ENCODE measurements at places on chromosomes 7 and 10.

GRCh38 chr10:44335330-44336021 lies 49.4 kb downstream of the CXCL12 start:
- DNase-seq: no peak

DNA sequence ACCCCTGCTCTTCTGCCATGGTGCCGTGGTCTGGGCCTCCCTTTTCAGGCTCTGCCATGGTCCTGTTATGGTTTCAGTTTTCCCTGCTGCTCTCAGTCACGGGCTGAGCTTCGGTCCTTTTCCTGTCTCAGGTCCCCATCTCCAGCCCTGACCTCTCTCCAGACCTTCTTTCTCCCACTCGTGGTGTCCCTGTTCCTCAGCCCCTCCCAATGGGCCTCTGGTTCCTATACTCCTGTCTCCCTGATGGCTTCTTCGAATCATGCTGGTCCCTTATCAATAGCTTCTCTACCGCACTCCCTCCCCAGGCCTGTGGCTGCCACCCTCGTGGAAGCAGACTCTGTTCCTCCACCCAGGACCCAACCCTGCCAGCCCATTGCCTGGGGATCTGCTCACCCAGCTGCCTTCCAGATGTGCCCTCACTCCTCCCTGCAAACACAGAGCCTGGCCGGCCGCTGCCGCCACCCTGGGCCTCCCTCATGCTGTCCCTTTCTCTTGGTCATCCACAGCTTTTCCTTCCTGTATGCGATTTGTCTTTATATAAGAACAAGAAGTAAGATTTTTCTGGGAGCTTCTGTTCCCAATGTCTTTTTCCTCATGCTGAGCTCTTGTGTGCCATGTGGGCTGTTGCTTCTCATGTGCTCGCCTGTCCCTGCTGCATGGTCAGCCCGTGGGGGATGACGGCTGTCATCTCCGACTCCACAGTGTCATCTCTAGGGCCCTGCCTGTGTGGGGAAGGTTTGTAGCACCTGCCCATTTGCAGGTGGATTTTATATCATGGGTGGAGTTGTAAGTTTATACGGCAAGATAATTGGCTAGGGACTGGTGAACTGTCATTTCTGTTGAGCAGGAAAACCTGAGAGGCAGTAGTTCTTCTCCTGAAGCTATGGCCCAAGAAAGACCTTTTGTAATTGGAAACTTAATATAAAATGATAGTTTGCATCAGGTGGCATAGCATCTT lies 126.7 kb downstream of the NT5C2 start:
- DNase-seq: no peak

DNA sequence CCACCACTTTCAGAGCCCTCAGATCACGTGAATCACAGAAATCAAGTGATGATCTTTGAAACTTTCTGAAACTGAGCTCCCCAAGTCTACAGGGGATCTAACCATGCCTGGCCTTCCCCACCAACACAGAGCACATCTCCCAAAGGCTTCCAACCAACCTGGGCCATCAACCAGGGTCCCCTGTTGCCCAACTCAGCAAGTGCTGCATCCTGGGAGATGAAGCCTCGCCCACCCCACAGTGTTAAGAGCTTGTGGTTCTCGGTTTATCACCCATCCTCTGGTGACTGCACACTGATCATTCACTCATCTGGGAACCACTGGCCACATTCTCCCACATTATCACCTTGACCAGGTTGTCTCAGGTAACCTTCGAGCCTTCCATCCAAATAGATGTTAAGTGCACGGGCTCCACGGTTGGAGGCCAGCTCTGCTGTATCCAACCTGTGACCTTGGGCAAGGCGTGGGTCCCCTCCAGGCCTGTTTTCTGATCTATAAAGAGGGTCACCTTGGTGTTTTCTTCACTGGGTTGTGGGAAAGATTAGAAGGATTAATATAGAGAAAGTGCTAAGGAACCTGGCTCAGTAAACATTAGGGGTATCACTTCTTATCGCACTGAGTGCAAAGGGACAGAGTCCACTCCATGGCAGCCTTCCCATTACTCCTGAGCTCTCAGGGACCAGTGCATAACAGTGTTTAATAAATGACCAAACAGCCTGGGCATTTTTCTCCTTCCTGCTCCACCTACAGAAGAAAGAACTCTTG lies 3.6 kb downstream of the ZNF488 start:
- DNase-seq: no peak

GRCh38 chr10:80164596-80164995 lies 32.1 kb downstream of the PLAC9 start:
- no peak for DNase-seq

- no peak for DNase-seq
Observed at GRCh38 chr7:47636081-47636432, 54.1 kb upstream of the TNS3 start.

GRCh38 chr10:27253576-27253975 lies 13.0 kb upstream of the ACBD5 start:
- DNase-seq: no peak

DNA sequence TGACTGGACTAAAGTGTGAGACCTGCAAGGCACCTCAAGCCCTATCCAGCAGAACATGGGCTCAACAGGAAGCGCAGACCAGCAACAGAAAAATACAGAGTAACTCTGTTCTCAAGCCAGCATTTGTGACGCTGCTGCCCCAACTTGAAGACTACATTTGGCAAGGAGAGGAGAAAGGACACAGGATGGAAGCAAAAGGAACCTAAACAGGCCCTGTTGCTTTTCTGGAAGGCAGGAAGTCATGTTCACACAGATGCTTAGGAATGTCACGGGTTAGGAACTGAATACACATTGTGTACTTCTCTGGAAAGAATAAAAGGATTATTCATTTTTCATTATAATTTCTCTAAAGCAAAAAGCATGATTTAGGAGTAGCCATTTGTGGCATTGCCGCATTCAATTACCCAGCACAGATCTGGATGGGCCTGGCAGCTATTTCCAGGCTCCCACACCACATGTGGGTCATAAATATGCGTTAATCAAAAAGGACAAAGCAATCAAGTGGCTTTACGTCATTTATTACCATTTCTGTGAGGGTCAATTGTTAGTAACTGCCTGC lies 19.8 kb upstream of the TOMM7 start:
- DNase-seq: no peak

DNA sequence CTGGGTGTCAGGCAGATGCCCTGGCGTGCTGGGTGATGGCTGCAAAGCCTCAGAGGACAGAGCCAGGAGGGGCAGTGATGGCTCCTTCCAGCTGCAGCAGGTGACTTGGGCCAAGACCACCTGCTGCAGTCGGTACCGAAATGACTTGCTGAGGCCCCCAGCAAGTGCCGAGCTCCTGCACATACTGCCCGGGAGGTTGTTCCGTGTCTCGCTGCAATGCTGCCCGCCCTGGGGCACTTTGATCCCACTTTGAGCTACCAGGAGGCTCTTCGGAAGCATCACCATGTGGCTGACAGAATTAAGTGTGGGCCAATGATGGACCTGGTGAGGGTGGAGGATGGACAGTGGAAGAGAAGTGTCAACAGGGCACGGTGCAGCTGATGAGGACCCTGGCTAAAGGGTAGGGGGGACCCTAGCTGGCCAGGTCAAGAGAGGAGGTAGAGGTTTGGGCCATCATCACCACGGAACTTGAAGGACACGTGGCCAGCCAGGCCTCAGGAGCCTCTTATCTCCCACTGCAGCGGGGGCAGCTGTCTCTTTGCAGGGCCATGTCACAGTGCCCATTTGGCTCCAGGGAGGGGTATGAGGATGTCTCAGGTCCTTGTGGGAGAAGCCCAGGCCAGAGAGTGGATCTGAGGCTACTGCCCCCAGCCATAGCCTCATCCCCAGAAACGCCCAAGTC lies 51.1 kb upstream of the NANOS1 start:
- peak; percentile 60 for DNase-seq

- no peak for DNase-seq
Observed at GRCh38 chr10:122515588-122516231, 44.8 kb upstream of the DMBT1 start.
